ENCODE measurements at places on chromosomes 2 and 18.

GRCh38 chr18:77369644-77370043 is 120.0 kb downstream of the GALR1 start:
- DNase-seq, result no peak

DNA sequence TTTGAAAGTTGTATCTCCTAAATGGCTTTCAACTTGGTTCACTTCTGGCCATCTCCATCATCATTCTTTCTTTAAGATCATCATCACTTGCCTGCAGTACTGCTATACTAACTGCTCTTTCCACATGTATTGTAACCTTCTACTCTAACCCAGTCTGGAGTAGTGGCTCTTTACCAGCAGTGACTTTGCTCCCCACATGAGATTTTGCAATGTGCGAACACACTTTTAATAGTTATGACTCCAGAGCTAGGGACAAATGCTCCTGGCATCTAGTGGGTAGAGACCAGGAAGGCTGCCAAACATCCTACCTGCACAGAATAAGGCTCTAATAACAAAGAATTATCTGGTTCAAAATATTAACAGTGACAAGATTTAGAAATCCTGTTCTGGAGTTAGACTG is 243.8 kb downstream of the XIRP2 start:
- no peak for DNase-seq

GRCh38 chr2:120343100-120343432 is 2.9 kb upstream of the INHBB start:
- no peak for DNase-seq

GRCh38 chr2:25454824-25455611 is 113.3 kb upstream of the DNMT3A start:
- no peak for DNase-seq

DNA sequence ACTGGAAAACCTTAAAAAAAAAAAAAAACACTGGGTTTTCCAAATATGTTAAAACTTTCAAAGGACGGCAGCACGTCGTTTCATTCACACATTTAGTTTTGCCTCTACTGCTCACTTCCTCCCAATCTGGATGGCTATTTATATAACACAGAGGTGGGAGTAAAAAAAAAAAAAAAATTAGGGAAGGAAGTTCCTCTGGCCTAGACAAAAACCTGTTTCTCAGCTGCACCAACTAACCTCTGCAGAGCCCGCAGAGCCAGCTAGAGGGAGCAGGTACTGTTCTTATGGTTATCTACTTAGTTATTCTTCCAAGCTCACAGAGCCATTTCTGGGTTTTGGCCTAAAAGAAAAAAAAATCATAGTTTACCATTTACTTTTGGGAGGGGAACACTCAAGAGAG is 28.1 kb downstream of the SLC1A4 start:
- no peak for DNase-seq

DNA sequence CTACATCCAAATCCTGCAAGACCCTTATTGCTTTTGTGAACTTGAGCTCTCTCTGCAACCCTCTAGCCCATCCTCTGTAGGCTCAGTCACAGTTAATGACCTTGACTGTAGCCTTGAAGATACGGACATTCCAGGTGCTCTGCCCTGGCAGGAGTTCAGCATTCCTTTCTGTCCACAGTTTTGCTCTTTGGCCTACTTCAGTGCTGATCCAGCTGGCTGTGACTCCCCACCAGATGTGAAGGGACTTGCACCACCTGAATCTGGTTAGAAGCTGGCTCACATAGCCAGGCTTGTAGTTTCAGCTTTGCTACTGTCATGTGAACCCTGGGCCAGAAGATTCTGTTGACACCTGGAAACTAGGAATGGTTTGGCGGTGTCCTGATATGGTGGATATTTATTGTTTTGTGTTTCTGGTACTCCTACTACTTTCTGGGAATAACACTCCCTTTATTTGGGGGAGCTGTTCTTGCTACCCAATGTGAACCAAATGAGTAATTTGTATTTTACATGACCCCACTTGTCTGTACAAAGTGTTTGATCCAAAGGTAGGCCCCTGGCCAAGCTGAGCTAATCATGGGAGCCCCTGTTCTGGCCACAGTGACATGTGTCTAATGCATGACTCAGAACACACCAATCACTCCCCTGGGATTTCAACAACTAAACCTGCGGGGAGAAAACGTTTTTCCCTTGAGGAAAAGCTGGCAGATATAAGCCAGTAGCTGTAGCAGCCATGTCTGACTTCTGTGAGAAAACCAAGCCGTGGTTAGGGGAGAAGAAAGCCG is 73.4 kb downstream of the CDCA7 start:
- DNase-seq, result no peak

GRCh38 chr2:97851172-97851571 is 137.8 kb downstream of the ZAP70 start:
- DNase-seq, result no peak

DNA sequence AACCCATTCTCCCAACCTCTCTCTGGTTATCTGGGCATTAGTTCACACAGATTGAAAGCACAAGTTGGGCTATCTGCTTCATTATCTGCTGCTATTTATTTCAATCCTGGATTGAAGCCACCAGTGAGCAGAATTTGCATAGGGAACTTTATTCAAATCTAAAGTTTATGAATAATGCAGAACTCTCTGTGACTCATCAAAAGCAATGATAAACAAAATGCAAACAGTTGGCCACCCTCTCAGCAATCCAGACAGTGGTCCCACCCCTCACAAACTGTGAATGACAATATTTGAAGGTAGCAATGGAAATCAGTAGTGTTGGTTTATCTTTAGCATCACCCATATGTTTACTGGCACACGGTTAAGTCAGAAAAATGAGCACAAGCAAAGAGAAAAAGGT is 106.8 kb upstream of the TMEM178A start:
- DNase-seq, result no peak

- no peak for DNase-seq
Observed at GRCh38 chr2:181774685-181775084, 94.4 kb upstream of the NEUROD1 start.

GRCh38 chr2:219473511-219473910 is 25.2 kb upstream of the GMPPA start:
- DNase-seq, result no peak

DNA sequence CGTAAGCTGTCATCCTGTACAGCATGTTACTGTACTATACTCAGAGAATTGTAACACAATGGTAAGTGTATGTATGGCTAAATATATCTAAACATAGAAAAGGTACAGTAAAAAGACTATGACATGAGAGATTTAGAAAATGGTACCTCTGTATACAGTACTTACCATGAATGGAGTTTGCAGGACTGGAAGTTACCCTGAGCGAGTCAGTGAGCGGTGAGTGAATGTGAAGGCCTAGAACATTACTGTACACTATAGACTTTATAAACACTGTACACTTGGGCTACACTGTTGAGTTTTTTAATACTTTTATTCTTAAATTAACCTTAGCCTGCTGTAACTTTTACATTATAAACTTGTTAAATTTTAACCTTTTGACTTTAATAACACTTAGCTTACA is 1.5 kb downstream of the DDX18 start:
- DNase-seq, result no peak

DNA sequence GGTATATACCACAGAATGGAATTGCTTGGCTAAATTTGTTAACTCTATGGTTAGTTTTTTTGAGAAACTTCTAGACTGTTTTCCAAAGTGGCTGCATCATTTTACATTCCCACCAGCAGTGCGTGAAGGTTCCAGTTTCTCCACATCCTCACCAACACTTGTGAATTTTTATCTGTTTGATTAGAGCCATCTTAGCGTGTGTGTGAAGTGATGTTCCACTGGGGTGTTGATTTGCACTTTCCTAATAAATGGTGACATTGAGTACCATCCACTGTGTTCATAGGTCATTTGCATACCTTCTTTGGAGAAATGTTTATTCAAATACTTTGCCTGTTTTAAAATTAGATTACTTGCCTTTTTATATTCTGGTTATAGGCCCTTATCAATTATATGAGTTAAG is 37.5 kb upstream of the HS6ST1 start:
- no peak for DNase-seq

- DNase-seq, result no peak
Observed at GRCh38 chr2:36339607-36340218, 15.9 kb upstream of the CRIM1 start.

GRCh38 chr2:150981826-150982225 is 279.8 kb downstream of the RBM43 start:
- no peak for DNase-seq

GRCh38 chr2:121388371-121388770 is 103.4 kb upstream of the TFCP2L1 start:
- DNase-seq, result no peak

DNA sequence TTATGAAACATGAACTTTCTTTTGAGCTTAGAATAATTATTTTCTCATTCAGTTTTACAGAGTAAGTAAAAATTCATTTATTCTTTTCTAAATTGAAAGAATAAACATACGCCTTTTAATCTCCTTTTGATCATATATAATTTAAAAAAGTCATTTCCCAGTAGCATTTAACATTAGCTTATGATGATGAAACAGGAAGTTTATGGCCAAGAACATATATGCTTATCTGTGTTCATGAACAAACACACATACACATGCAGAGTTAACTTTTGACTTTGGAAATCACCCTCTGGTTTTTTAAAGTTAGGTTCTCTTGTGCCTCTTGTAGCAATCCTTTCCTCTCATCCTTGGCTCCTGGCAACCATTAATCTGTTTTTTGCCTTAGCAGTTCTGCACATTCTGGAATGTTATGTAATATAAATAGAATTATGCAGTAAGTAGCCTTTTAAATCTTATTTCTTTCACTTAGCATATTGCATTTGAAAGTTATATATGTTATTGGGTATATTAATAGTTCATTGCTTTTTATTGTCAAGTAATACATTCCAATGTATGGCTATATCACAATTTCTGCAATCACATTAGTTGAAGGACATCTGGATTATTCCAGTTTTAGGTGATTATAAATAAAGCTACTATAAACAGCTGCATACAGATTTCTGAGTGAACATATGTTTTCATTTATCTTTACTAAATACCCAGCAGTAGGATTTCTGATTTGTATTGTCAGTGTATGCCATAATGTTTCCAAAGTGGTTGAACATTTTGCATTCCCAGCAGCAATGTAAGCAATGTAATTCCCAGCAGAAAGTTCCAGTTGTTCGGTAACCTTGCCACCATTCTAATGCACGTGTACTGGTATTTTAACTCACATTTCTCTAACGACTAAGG is 210.3 kb downstream of the ZRANB3 start:
- DNase-seq, result no peak

DNA sequence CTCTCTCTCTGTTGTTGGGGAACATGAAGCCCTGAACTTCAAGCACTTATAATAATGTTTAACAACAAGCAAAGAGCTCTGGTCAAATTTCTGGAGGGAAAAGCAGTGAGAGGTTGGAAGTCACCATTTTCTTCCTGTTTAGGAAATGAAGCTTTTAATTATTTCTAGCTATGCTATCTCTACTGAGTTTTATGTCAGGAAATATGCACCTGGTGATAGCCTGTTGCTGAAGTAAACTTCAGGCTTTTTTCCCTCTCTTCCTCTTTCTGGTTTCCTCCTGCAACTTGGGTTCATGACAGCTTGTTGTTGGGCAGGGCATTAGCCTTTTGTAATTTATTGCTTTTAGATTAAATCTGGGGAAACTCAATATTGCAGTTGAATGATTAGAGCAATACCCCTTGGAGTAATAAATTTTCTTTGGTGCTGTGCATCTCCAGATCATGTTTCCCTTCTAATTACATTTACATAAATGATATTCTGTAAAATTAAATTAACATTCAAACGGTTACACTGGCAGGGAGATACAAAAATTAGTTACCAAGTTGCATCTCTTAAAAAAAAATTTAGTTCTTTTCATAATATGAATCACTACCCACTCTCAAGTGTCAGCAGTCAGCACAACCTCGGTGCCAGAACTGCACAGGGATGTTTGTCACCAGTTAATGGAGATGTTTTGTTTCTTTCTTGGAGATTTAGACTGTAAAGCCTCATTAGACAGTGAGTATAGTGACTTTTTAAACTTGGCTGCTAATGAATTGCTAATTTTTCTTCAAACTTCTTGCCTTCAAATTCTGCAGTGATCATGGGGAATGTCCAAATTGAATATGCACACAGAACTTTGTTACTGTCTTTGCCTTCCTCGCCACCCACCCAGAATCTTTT is 466.6 kb upstream of the ETAA1 start:
- DNase-seq, result no peak

DNA sequence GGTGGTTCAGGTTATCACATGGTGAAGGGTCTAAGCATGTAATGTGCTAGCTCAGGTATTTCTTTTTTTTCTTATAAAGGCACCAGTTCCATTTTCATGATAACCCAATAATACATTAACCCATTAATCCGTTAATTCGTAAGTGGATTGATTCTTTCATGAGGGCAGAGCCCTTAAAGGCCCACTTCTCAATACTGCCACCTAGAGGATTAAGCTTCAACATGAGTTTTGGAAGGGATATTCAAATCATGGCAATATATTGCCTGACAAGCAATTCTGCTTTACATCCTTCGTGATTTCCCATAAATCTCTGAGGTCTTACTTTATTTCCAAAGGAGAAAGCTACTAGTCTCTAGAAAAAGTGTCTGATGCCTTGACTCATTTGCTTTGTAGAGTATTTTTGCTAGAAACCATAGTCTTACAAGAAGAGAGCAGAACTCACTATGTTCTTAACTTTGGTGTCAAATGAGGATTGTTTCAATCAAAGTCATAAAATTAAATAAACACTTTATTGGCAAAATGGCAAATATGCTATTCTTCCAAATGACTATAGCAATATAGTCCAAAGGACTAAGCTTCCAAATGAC is 271.3 kb downstream of the KCNS3 start:
- no peak for DNase-seq

GRCh38 chr18:23227726-23228070 is 92.4 kb downstream of the CABLES1 start:
- DNase-seq, result no peak

- no peak for DNase-seq
Observed at GRCh38 chr2:34365932-34366331, 766.8 kb upstream of the FAM98A start.

Measured in T-helper 22 cell (primary cell).